ENCODE measurements at places on chromosomes 3 and 15. TPM values are rescaled to one million over a fixed set of nuclear protein-coding genes. Genes with fewer than 3 reads are reported as not detected.

PLA2G4D gene
- 0.28 TPM for total RNA-seq

IGSF10 gene
- 1.9 TPM for total RNA-seq

KCNAB1 gene
- total RNA-seq, result 1.0 TPM

RTP3 gene
- not detected for total RNA-seq

CCNL1 gene
- total RNA-seq, result 247 TPM

TRH gene
- total RNA-seq, result 0.52 TPM

CCDC13 gene
- total RNA-seq, result 0.94 TPM

TMEM207 gene
- not detected for total RNA-seq

ARID3B gene
- 5.8 TPM for total RNA-seq

ITIH4 gene
- 4.5 TPM for total RNA-seq

C15orf39 gene
- total RNA-seq, result 6.1 TPM

TM4SF1 gene
- 12.9 TPM for total RNA-seq

TRAT1 gene
- 125 TPM for total RNA-seq

FEZF2 gene
- 2.9 TPM for total RNA-seq

KCNH8 gene
- 0.33 TPM for total RNA-seq

TMPRSS7 gene
- 0.09 TPM for total RNA-seq

GPR160 gene
- 7.7 TPM for total RNA-seq

SLC22A13 gene
- 0.09 TPM for total RNA-seq

GATM gene
- 40.2 TPM for total RNA-seq

GRM2 gene
- 0.05 TPM for total RNA-seq

CYP8B1 gene
- total RNA-seq, result not detected

SEC62 gene
- total RNA-seq, result 61.7 TPM

EIF3J gene
- total RNA-seq, result 43.1 TPM

STAB1 gene
- 19.5 TPM for total RNA-seq

DZIP1L gene
- total RNA-seq, result 1.1 TPM

SCN11A gene
- 0.38 TPM for total RNA-seq

CFAP100 gene
- not detected for total RNA-seq

SPINT1 gene
- 9.2 TPM for total RNA-seq

SLC2A2 gene
- total RNA-seq, result not detected

INSYN1 gene
- 0.61 TPM for total RNA-seq

MGLL gene
- 5.4 TPM for total RNA-seq

ROPN1 gene
- 0.09 TPM for total RNA-seq

SCG5 gene
- 2.0 TPM for total RNA-seq

KNL1 gene
- 25.8 TPM for total RNA-seq

IGSF11 gene
- total RNA-seq, result 0.42 TPM

STRIT1 gene
- not detected for total RNA-seq

IGDCC3 gene
- 1.4 TPM for total RNA-seq

ARNT2 gene
- total RNA-seq, result 1.4 TPM

CHAC1 gene
- total RNA-seq, result 0.47 TPM

KCNMB3 gene
- total RNA-seq, result 0.80 TPM

UTS2B gene
- 0.09 TPM for total RNA-seq

ACTRT3 gene
- total RNA-seq, result 1.0 TPM
